ENCODE measurements at places on chromosomes 6 and 20. TPM values are rescaled to one million over a fixed set of nuclear protein-coding genes. Genes with fewer than 3 reads are reported as not detected.

KIF6 gene
- total RNA-seq, result not detected

ADGRF1 gene
- total RNA-seq, result not detected

OXT gene
- 1.2 TPM for total RNA-seq

IMPG1 gene
- not detected for total RNA-seq

GATA5 gene
- not detected for total RNA-seq

SNAP91 gene
- total RNA-seq, result not detected

CRISP3 gene
- not detected for total RNA-seq

UBE3D gene
- 6.6 TPM for total RNA-seq

PI3 gene
- total RNA-seq, result not detected

SIRPB2 gene
- total RNA-seq, result not detected

HSPA1L gene
- total RNA-seq, result 2.9 TPM

TBX18 gene
- not detected for total RNA-seq
